HCT116 (cell line): ENCODE measurements at places on chromosomes 12 and 14. TPM values are rescaled to one million over a fixed set of nuclear protein-coding genes. Genes with fewer than 3 reads are reported as not detected.

Gene LIN7A
- 1.5 TPM for total RNA-seq

Gene TAS2R20
- total RNA-seq, result 0.76 TPM

Gene PRH1
- 5.9 TPM for total RNA-seq

Gene GARIN6
- not detected for total RNA-seq

Gene EXOC3L4
- not detected for total RNA-seq

Gene SLC6A12
- total RNA-seq, result 0.64 TPM

Gene SOS2
- total RNA-seq, result 11.7 TPM

Gene BDKRB1
- not detected for total RNA-seq

Gene CAPZA3
- total RNA-seq, result not detected

Gene GALNT8
- total RNA-seq, result not detected

Gene TSPAN11
- not detected for total RNA-seq

Gene VASH1
- 13.3 TPM for total RNA-seq

Gene GYS2
- not detected for total RNA-seq

Gene ARMH4
- 1.7 TPM for total RNA-seq

Gene CD4
- 0.42 TPM for total RNA-seq

Gene TMEM117
- total RNA-seq, result 3.6 TPM

Gene RNASE1
- 3.3 TPM for total RNA-seq

Gene PPP1R36
- total RNA-seq, result 0.47 TPM

Gene SLCO1A2
- 0.49 TPM for total RNA-seq

Gene TRMT5
- 23.7 TPM for total RNA-seq

Gene IFI27
- total RNA-seq, result 3.8 TPM

Gene CEBPE
- not detected for total RNA-seq

Gene SVOP
- total RNA-seq, result 0.47 TPM

Gene CCDC196
- not detected for total RNA-seq

Gene OR6C76
- total RNA-seq, result not detected

Gene RILPL2
- 2.3 TPM for total RNA-seq

Gene SLC25A21
- total RNA-seq, result 3.5 TPM

Gene CLEC2A
- not detected for total RNA-seq

Gene HHIPL1
- total RNA-seq, result not detected

Gene REM2
- 0.47 TPM for total RNA-seq

Gene USP44
- 0.17 TPM for total RNA-seq

Gene TEAD4
- total RNA-seq, result 43.2 TPM

Gene ACRBP
- total RNA-seq, result 1.0 TPM

Gene TAS2R42
- not detected for total RNA-seq
